ENCODE measurements at places on chromosomes 7 and 10. TPM values are rescaled to one million over a fixed set of nuclear protein-coding genes. Genes with fewer than 3 reads are reported as not detected.

NSUN6 gene
- 42.3 TPM for total RNA-seq

GRCh38 chr10:79324032-79324695, 23.1 kb upstream of the PPIF start:
- DNase-seq, result no peak

DNA sequence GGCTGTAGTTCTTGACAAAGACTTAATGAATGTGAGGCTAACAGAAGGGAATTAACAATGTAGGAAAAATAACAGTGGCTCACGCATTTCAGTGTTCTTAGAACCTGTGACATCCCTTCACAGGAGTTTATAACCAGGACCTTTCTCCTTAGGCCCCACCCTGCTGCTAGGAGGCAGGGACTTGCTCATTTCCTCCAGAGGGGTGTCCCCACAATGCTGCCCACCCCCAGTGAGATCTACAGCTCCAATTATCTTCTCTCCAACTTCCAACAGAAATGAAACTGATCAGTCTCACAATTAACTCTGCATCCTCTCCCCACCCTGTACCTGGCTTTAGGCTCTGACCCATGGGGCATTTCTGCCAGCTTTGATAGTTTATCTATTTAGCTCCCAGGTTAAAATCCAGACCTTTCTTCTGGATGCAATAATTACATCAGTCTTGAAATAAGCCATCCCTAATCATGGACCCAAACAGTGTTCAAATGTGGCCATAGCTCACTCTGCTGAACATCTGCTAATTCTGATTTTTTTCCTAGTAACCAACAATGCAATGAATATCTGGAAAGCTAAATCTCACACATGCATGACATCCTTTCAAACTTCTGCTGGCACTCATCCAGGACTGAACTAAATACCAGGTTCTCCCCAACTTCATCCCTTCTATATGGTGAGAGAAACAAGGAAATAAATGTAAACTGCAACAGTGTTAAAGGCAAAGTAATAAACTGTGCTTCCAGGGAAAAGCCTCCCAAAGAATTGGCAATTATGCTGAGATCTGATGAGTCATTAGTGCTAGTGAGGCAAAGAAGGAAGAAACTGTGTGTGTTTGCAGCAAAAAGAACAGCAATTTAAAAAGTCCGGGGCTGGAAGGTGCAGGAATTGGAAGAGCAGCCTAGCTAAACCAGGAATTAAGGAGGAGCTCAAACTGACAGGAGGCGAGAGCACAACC, 64.6 kb downstream of the HERPUD2 start:
- no peak for DNase-seq

C7orf57 gene
- total RNA-seq, result 0.78 TPM

CLRN3 gene
- total RNA-seq, result 0.62 TPM

ZCCHC24 gene
- 6.2 TPM for total RNA-seq

GRCh38 chr10:55174419-55174818, 373.4 kb upstream of the PCDH15 start:
- no peak for DNase-seq

- DNase-seq, result no peak
These were observed 51.7 kb downstream of the PROSER2 start for GRCh38 chr10:11874568-11875493.

DNA sequence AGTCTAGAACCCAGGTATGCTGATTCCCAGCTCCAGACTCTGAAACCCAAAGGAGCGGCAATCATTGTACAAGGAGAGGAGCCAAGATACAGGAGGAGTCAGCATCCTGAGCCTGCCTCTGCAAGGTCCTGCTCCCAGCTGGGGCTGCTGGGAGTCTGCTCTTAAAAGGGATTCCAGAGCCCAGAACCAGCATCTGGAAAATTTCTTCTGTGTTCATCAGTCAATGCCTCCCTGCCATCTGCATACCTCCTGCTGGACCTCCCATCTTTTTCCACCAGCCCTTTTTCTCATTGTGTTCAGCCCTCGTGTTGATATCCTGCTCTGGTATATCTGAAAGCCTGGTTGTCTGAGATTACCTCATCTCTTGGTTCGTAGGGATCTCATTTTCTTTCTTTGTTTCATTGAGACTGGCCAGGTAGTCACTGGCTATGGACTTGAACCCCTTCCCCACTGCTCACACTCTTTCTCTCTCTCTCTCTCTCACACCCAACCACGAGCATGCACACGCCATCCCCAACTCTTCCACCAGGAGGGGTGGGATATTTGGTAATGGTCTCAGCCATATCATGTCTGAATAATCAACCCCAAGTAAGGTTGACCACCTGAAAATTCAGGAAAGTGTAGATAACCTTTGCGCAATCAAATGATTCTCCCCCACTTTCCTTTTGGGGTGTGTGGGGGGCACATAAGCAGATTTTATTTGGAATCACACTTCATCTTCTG, 608.8 kb downstream of the LRMDA start:
- DNase-seq, result no peak

DNA sequence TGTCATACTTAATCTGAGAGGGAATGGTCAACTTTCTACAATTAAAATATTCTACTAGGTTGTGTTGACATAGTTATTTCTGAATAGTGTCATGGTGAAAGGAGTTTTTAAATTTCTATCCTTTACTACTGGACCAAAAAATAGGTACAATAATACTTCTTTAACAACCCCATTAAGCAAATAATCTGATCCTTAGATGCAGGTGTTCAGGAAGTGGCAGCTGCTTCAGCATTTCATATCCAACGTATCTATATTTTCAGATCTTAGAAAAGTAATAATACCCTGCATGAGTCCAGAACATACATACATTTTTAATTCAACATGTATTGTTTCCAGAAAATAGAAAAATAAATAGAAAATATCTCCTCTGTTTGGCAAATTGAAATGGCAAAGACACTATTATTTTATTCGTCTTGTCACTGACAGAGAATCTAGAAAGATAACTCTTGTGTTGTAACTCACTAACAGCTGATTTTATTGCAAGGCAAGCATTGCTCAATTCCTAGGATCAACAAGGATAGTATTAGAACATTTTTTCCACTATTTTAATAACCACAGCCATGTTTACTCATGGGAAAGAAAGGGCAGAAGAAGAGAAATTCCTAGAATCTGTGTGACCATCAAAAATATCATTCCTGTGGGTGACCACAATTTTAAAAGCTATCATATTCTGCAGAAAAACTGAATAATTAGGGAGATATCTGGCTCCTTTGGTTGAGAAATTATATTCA, 159.3 kb upstream of the CNTNAP2 start:
- no peak for DNase-seq

DNA sequence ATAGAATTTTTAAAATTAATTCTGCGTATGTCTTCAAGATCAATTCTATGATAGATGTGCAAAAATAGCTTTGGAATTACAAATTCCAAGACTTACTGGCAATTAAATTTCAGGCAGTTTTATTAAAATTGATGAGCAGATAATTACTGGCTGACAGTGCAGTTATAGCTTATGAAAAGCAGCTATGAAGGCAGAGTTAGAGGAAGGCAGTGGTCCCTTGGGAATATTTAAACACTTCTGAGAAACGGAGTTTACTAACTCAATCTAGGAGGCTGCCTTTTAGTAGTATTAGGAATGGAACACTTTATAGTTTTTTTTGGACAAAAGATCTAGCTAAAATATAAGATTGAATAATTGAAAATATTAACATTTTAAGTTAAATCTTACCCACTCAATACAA, 70.8 kb downstream of the CFTR start:
- DNase-seq, result no peak

DNA sequence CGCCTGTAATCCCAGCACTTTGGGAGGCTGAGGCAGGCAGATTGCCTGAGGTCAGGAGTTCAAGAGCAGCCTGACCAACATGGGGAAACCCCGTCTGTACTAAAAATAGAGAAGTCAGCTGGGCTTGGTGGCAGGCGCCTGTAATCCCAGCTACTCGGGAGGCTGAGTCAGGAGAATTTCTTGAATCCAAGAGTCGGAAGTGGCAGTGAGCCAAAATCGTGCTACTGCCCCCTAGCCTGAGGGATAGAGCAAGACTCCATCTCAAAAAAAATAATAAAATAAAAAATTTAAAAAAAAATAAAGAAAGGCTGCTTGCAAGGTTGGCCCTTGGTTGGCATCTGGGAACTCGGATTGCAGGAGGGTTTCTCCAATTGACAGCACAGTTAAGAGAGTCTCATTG, 221.6 kb downstream of the DGKI start:
- no peak for DNase-seq

DNA sequence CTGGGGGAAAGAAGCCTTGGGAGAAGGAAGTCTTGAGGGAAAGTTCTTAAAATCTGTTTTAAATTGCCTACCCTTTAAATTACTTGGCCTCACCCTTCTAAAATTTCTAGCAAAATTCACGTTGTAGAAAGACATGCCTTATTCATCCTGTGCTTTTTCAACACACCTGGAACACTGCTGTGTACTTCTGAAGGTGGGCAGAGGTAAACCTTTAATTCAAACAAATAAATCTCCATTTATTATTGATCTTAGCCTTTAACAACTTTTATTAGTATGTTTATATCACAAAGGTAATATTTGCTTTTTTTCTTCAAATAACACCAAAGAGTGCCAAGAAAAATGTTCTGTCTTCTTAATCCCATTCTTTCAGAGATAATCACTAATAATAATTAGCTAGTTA, 30.7 kb downstream of the DNAJB9 start:
- no peak for DNase-seq

GIMAP4 gene
- 11.4 TPM for total RNA-seq

DNA sequence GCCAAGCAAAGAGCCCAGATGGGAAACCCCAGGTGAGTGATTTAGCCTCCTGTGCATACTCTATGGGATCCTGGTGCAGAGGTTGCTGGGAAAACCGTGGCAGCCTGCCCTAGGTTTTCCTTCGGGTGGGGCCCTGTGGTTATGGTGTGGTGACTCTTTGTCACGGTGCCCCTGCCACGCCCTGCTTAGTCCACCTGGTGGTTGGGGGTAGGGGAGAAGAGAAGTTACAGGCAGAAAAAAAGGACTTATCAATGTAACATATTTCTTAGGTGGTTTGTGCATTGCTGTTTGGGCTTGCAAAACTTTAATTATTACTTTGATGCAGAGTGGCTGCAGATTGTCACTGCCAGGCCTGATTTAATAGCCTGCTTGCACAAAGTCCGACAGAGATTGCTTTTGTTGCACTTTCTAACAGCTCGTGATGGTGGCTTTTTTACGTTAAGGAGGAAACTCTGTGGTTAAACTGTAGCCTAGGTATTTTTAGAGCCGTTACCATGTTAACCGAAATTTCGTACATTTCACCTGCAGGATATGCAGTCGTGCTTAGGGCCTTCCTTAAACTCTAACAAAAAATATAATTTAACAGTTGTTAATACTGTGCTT, 197.4 kb downstream of the RNLS start:
- DNase-seq, result no peak

GRCh38 chr7:137402536-137403352, 59.2 kb upstream of the PTN start:
- no peak for DNase-seq

DNA sequence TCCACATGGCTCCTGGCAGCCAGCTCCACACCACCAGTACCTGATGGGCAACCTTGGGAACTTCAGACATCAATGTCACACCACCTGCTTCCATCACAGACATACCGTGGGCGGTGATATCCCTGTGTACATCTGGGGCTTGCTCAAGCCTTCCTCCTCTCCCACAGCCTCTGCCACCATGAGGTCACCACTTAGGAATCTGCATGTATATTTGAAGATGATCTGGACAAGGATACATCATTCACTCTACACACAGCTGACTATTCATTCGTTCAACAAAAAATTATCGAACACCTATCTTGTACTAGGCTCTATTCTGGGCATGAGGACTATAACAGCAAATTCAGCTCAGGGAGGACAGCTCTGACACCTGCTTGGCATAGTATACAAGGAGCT, 6.8 kb downstream of the DLG5 start:
- no peak for DNase-seq

- DNase-seq, result no peak
These were observed 14.5 kb downstream of the WNT16 start for GRCh38 chr7:121343302-121343701.

DNA sequence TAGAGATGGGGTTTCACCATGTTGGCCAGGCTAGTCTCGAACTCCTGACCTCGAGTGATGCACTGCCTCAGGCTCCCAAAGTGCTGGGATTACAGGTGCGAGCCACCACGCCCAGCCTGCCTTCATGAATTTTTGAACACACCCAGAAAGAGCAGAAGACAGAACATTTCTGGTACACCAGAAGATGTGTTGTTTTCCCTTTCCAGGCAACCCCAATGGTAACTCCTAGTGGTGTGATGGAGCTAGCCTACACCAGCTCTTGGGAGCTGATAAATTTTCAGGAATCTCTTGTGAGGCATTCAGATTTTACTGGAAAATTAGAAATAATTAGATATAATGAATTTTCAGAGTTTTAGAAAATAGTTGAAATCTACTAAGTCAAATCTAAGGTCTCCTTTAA, 904 bp upstream of the CCDC7 start:
- no peak for DNase-seq

COX19 gene
- total RNA-seq, result 16.4 TPM

NPFFR1 gene
- total RNA-seq, result 0.31 TPM

Measured in occipital lobe (tissue), 3 donors.